ENCODE measurements at places on chromosomes 2 and 18.

- no peaks in the 10 kb centered on the region for H3K36me3 ChIP-seq
- H3K27ac ChIP-seq = no peak overlapping the region
- H3K27me3 ChIP-seq = no peaks in the 10 kb centered on the region
- H3K4me3 ChIP-seq = no peak overlapping the region
Measured at GRCh38 chr2:126449677-126450076, 206.3 kb upstream of the GYPC start.

DNA sequence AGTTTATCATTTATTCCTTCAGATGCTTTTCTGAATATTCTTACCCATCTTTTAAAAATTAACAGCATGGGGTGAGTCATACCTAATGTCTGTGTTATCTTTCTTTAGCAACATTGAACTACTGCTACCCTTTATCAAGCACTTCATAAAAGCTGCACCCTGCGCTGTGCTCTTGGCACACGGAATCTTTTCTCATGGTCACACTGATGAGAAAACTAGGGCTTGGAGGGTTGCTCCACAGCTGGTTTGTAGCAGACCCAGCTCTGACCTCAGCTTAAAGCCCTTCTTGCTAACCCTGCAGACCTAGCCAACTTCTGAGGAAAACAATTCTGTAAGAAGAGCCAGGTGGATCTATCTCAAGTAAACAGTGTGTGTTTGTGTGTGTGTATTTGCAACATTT is 106.3 kb downstream of the RNF144A start:
- peaks cover 76% of the 10 kb centered on the region for H3K4me1 ChIP-seq
- H3K27me3 ChIP-seq = no peaks in the 10 kb centered on the region
- no peak overlapping the region for H3K4me3 ChIP-seq
- no peaks in the 10 kb centered on the region for H3K36me3 ChIP-seq
- peak; percentile 86 for DNase-seq
- peak overlapping the region; percentile 93 for H3K27ac ChIP-seq

- no peaks in the 10 kb centered on the region for H3K36me3 ChIP-seq
- DNase-seq = no peak
- H3K27ac ChIP-seq = no peak overlapping the region
- H3K27me3 ChIP-seq = no peaks in the 10 kb centered on the region
Measured at GRCh38 chr2:215136669-215137328, 1.6 kb downstream of the ABCA12 start.

GRCh38 chr2:240238786-240239185 is 98.3 kb upstream of the OTOS start:
- H3K4me3 ChIP-seq = no peak overlapping the region
- no peaks in the 10 kb centered on the region for H3K27me3 ChIP-seq
- peak overlapping the region; percentile 86 for H3K27ac ChIP-seq
- peaks cover 50% of the 10 kb centered on the region for H3K4me1 ChIP-seq
- peak; percentile 3 for DNase-seq
- no peaks in the 10 kb centered on the region for H3K36me3 ChIP-seq

DNA sequence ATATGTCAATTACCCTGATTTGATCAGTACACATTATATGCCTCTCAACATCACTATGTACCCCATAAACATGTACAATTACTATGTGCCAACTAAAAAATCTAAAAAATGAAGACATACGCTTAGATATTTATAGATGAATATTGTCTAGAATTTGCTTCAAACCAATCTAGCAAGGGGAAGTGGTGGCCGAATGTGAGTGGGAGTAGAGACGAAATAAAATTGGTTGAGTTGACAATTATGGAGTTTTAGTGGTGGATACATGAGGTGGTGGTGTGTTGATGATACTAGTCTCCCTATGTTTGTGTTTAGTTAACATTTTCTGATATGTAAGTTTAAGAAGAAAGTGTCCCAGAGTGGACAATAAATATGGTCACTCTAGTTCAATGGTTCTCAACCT is 49.0 kb downstream of the SDC1 start:
- no peak for DNase-seq
- no peak overlapping the region for H3K27ac ChIP-seq
- peaks cover 15% of the 10 kb centered on the region for H3K4me1 ChIP-seq
- no peak overlapping the region for H3K4me3 ChIP-seq

GRCh38 chr18:67035026-67035425 is 431.1 kb upstream of the CDH19 start:
- no peaks in the 10 kb centered on the region for H3K4me1 ChIP-seq
- no peak overlapping the region for H3K27ac ChIP-seq
- H3K36me3 ChIP-seq = no peaks in the 10 kb centered on the region
- DNase-seq = no peak

DNA sequence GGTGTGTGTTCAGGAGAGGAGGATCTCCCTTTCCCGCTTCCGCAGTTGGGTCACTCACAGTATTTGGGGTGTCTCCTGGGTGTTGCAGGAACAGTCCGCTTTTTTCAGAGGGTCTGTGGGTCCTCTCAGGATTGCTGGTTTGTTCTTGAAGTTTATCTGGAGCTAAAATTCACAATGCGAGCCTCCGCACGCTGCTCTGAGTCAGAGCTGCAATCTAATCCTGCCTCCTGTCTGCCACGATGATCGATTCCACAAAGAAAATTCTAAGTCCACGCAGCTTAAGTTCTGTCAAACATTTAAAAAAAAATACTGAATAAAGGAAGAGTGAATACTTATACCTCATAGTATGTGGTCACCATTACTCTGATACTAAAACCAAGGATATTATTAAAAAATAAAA is 76.5 kb downstream of the RAD51AP2 start:
- H3K27me3 ChIP-seq = no peaks in the 10 kb centered on the region
- H3K4me3 ChIP-seq = no peak overlapping the region
- H3K36me3 ChIP-seq = no peaks in the 10 kb centered on the region
- no peaks in the 10 kb centered on the region for H3K4me1 ChIP-seq
- DNase-seq = no peak

GRCh38 chr2:171880774-171881173 is 13.3 kb downstream of the SLC25A12 start:
- no peaks in the 10 kb centered on the region for H3K27me3 ChIP-seq
- H3K27ac ChIP-seq = no peak overlapping the region
- H3K36me3 ChIP-seq = no peaks in the 10 kb centered on the region
- H3K4me1 ChIP-seq = no peaks in the 10 kb centered on the region
- DNase-seq = no peak

GRCh38 chr2:188378371-188378950 is 86.8 kb downstream of the GULP1 start:
- no peak overlapping the region for H3K4me3 ChIP-seq
- no peaks in the 10 kb centered on the region for H3K27me3 ChIP-seq
- peaks cover 16% of the 10 kb centered on the region for H3K4me1 ChIP-seq
- DNase-seq = no peak
- H3K36me3 ChIP-seq = no peaks in the 10 kb centered on the region

DNA sequence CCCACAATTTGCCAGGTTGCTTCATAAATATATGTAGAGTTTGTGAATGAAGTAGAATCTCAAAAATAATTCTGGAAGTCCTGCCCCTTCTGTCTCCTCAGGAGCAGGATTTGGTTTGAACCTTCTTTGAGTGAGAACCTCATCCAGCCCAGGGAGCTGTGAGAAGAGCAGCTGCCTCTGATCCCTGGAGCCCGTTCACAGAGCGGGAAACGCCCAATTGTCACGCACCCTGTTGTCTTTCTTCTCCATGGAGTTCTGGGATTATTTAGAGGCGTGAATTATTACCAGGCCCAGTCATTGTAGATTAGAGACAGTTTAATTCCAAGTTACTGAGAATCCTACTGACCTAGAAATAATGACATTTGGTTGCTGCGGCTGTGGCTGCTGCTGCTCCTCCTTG is 66.1 kb downstream of the TPO start:
- no peak overlapping the region for H3K27ac ChIP-seq
- H3K36me3 ChIP-seq = no peaks in the 10 kb centered on the region
- DNase-seq = no peak
- H3K4me3 ChIP-seq = no peak overlapping the region

- peaks cover 48% of the 10 kb centered on the region for H3K4me1 ChIP-seq
- H3K36me3 ChIP-seq = no peaks in the 10 kb centered on the region
- no peak overlapping the region for H3K27ac ChIP-seq
Measured at GRCh38 chr2:237982039-237982725, 15.4 kb downstream of the UBE2F start.

DNA sequence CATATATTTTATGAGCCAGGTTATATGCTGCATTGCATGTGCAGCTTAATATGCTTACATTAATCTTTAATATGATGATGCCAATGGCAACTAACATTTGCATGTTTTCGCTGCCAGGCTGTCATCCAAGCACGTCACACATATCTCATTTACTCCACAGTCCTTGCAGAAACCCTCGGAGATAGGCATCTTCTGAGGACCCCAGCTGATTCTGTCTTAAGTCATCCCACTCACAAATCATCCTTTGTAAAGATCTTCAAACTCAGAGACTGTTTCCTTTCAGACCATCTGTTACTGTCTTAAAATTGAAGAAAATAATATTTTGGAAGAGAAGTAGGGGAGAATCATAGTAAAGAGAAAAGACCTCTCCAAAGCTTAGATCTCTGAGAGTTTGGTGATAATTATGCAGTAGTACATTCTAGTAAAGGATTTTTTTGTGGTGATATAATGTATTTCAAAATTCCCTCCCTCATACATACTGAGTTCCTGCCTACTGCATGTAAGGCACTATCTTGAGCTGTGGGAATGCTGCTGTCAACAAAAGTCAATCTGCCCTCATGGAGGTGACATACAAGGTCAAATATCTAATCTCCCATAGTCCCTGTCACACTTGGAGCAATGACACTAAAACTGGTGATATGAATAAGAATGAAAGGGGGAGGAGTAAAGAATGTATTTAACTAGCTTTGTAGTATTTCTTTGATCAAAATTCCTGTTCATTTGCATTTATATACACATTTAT is 11.0 kb downstream of the ITGA4 start:
- H3K27ac ChIP-seq = no peak overlapping the region
- no peak overlapping the region for H3K4me3 ChIP-seq
- no peaks in the 10 kb centered on the region for H3K27me3 ChIP-seq
- no peaks in the 10 kb centered on the region for H3K4me1 ChIP-seq
- no peaks in the 10 kb centered on the region for H3K36me3 ChIP-seq
- no peak for DNase-seq

GRCh38 chr2:218021536-218022071 is 18.8 kb upstream of the TNS1 start:
- H3K27ac ChIP-seq = no peak overlapping the region
- H3K4me1 ChIP-seq = peaks cover 33% of the 10 kb centered on the region
- H3K36me3 ChIP-seq = no peaks in the 10 kb centered on the region
- no peak overlapping the region for H3K4me3 ChIP-seq
- no peaks in the 10 kb centered on the region for H3K27me3 ChIP-seq

- no peak overlapping the region for H3K4me3 ChIP-seq
- no peaks in the 10 kb centered on the region for H3K27me3 ChIP-seq
- H3K27ac ChIP-seq = no peak overlapping the region
- no peaks in the 10 kb centered on the region for H3K36me3 ChIP-seq
- peaks cover 31% of the 10 kb centered on the region for H3K4me1 ChIP-seq
Measured at GRCh38 chr2:2850218-2850755, 519.2 kb upstream of the MYT1L start.

- DNase-seq = no peak
- H3K36me3 ChIP-seq = no peaks in the 10 kb centered on the region
- H3K27ac ChIP-seq = no peak overlapping the region
- no peak overlapping the region for H3K4me3 ChIP-seq
- no peaks in the 10 kb centered on the region for H3K4me1 ChIP-seq
- no peaks in the 10 kb centered on the region for H3K27me3 ChIP-seq
Measured at GRCh38 chr2:210376694-210377093, 61.7 kb upstream of the MYL1 start.

- no peak overlapping the region for H3K4me3 ChIP-seq
- no peak overlapping the region for H3K27ac ChIP-seq
- H3K27me3 ChIP-seq = no peaks in the 10 kb centered on the region
- no peaks in the 10 kb centered on the region for H3K36me3 ChIP-seq
- DNase-seq = no peak
Measured at GRCh38 chr2:134134827-134135226, 119.0 kb upstream of the MGAT5 start.

- H3K4me1 ChIP-seq = no peaks in the 10 kb centered on the region
- no peak overlapping the region for H3K4me3 ChIP-seq
- no peaks in the 10 kb centered on the region for H3K27me3 ChIP-seq
- H3K36me3 ChIP-seq = no peaks in the 10 kb centered on the region
- no peak for DNase-seq
Measured at GRCh38 chr2:52145005-52145404, 1113.1 kb upstream of the NRXN1 start.

DNA sequence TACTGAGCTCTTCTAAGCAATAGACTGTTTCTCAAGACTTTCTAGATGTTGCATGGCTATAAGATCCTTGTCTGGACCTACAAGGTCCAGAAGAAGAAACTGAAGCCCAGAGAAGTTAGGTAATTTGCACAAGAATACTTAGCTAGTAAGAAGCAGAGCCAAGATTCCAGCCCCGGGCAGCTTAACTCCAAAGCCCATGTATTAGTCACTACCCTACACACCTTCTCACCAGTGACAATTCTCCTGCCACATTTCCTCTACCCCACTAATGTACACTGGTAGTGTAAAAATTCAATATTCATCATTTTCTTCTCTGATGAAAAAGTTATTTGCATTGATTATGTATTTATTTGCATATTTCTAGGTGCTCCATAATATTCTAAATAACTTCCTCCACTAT is 95.5 kb upstream of the CREB1 start:
- H3K4me3 ChIP-seq = no peak overlapping the region
- no peak overlapping the region for H3K27ac ChIP-seq
- DNase-seq = no peak
- H3K4me1 ChIP-seq = no peaks in the 10 kb centered on the region
